ENCODE measurements at places on chromosomes 13 and 19. TPM values are rescaled to one million over a fixed set of nuclear protein-coding genes. Genes with fewer than 3 reads are reported as not detected.

Gene ELSPBP1
- not detected for polyA plus RNA-seq

DNA sequence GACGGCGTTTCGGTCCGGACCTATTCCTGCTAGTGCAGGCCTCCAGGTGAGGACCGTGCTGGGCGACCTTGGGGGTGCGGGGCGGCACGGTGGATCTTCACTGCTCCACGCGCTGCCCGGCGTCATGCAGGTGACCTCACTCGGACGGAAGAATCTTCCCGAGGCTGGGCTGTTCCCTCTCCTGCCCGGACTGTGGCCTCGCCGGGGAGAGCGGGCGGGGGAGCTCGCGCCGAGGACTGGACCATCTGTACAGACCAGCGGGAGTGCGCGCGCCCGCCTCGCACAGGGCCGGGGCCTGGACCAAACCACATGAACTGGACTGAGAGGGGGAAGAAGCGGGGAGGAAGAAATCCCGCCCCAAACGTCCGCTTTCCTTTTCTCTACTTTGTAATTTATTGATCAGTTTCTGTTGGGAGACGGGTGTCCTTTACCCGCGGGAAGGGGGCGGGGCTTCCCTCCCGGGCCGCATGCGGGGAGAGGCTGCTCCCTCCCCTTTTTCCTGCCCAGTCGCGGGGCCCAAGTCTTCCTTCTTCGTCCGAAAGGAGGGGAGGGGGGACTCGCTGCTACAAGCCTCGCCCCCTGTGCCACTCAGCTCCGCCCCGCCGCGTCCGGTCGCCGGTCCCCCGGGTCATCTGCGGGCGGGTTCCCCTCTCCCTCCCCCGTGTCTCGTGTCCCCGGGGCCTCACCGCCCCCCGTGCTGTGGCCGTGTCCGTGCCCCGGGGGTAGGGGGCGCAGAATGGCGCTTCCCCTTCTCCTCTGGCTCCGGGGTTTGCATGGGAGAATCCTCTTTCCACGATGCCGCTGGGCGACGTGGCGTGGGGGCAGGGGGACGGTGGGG lies 4.9 kb downstream of the HRC start:
- peak overlapping the region; percentile 59 for H3K4me3 ChIP-seq
- H3K27ac ChIP-seq: no peak overlapping the region
- peaks cover 39% of the 10 kb centered on the region for H3K4me1 ChIP-seq
- peaks cover 58% of the 10 kb centered on the region for H3K27me3 ChIP-seq
- no peaks in the 10 kb centered on the region for H3K36me3 ChIP-seq
- peak; percentile 39 for DNase-seq

Gene ODAD3
- 0.90 TPM for polyA plus RNA-seq

Gene RFX2
- polyA plus RNA-seq: 5.7 TPM

- peaks cover 9% of the 10 kb centered on the region for H3K4me1 ChIP-seq
- H3K4me3 ChIP-seq: no peak overlapping the region
- no peaks in the 10 kb centered on the region for H3K36me3 ChIP-seq
- DNase-seq: no peak
- H3K27ac ChIP-seq: no peak overlapping the region
Observed at GRCh38 chr13:25440061-25440460, 68.3 kb downstream of the ATP8A2 start.

All from CD14-positive monocyte (primary cell).